Stimulated activated CD4-positive, alpha-beta T cell treated with anti-CD3 and anti-CD28 coated beads, Interleukin-12 subunit alpha, Interleukin-12 subunit beta, amount 100 ng/mL, for 24 hours (primary cell): ENCODE measurements at places on chromosomes 3 and 15.

GRCh38 chr3:133987948-133988484, 41.7 kb downstream of the SLCO2A1 start:
- no peak for DNase-seq

- DNase-seq = no peak
Measured at GRCh38 chr3:47601281-47601680, 22.6 kb upstream of the CSPG5 start.

- DNase-seq = no peak
Measured at GRCh38 chr3:129557548-129557894, 14.5 kb downstream of the H1-8 start.

- no peak for DNase-seq
Measured at GRCh38 chr3:196609805-196610515, 29.5 kb upstream of the NRROS start.

DNA sequence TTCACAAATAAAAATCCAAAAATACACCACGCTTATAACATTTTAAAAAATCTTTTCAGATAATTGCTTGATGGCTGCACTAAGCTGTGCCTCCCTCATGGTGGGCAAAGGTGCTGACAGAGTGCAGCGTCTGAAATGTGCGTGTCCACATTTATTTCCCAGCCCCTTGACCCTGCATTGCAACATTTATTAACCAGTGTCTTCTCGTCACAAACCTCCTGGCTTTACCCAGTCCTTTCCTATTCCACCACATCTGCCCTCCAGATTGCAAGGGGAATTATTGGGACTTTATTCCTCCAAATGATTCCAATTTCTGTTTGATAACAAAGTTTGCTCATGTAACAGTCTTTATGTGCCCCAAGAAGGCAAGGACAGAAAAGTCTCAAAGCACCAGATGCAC, 5.5 kb downstream of the RASGRP1 start:
- DNase-seq = no peak

- no peak for DNase-seq
Measured at GRCh38 chr15:42070279-42070975, 23.9 kb downstream of the PLA2G4D start.

DNA sequence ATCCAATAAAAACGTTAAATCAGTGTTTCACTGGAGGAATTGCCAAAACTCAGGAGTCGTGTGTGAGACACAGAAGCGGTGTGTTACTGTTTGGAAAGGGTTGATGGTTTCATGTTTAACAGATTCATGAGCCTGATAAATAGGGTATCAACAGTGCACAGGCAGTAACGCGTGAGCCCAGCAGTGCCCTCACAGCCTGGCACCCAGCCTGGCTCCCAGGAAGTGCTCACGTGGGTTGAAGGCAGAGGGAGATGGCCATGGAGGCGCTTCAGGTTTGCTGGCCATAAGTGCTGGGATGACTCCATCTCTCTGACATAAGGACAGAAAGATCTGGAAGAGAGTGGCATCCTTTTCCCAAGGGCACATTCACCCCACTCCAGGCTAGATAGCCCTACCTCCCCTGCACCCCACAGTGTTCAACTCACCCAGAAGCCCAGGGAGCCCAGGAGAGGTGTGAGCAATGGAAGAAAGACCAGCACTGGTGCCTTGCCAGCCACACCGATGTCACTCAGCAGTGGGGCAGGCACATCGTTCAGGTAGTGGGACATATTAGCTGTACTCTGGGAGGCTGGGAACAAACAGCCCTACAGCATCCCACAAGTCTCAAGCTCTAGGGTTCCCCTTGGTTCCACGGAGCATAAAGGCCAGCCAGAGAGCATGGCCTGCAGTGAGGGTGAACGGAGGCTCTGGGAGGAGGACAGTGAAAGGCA, 164.3 kb downstream of the LRRK1 start:
- DNase-seq = no peak

DNA sequence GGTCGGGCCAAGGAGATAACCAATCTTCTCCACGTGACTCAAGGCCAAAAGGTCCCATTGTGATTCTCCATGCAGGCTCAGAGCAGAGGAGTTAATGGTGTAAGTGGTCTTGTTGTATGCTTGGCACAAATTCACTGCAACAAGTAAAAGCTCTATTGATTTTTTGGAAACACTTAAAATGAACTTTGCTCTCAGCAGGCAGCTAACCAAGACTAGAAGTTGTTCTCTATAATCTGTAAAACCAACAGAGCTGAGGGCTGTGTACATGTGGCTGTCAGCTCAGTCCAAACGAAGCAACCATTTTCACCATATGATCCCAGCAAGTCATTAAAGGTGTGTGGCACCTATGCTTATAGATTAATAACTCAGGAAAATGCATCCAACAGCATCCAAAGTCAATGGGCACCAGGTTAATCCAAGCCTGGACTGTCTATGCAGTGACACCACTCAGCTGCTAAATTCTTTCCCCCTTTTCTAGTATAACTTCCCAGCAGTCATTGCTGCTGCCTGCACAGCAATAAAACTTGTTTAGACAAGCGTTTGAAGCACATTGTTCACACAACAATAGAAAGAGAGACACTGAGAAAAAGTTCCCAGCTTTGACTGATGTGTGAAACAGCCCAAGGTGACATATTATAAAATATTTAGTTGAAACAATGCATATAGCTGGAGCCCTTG, 603.8 kb upstream of the ADAMTS9 start:
- no peak for DNase-seq

GRCh38 chr3:169846458-169847193, 23.1 kb downstream of the LRRC31 start:
- no peak for DNase-seq

GRCh38 chr3:9349321-9350117, 13.3 kb upstream of the THUMPD3 start:
- DNase-seq = no peak

GRCh38 chr15:66573719-66574595, 8.2 kb upstream of the LCTL start:
- DNase-seq = no peak

- DNase-seq = no peak
Measured at GRCh38 chr15:38624244-38625205, 59.9 kb upstream of the RASGRP1 start.
